Tongue (tissue), 3 donors: ENCODE measurements at places on chromosomes 3 and 15.

DNA sequence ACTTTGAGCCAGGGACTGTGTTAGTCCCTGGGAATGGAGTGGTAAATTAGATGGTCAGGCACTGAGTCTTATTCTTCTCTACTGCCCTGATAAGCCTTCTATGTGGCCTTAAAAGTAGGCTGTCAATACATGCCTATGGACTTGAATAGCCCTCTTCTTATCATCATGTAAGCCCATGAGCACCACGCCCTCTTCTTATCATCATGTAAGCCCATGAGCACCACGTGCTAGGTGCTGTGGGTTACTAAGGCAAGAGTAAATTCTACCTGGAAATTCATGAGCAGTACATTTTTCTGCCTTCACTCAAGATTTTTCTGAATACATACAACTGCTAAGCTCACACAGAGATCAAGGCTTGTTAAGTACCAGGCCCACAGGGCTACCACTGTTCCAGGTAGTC is 68.5 kb downstream of the DHX30 start:
- no peak for DNase-seq

- DNase-seq: no peak
Observed at GRCh38 chr3:75687323-75687722, 23.2 kb downstream of the FRG2C start.

GRCh38 chr15:74345051-74345450 is 22.4 kb downstream of the CYP11A1 start:
- DNase-seq: no peak

DNA sequence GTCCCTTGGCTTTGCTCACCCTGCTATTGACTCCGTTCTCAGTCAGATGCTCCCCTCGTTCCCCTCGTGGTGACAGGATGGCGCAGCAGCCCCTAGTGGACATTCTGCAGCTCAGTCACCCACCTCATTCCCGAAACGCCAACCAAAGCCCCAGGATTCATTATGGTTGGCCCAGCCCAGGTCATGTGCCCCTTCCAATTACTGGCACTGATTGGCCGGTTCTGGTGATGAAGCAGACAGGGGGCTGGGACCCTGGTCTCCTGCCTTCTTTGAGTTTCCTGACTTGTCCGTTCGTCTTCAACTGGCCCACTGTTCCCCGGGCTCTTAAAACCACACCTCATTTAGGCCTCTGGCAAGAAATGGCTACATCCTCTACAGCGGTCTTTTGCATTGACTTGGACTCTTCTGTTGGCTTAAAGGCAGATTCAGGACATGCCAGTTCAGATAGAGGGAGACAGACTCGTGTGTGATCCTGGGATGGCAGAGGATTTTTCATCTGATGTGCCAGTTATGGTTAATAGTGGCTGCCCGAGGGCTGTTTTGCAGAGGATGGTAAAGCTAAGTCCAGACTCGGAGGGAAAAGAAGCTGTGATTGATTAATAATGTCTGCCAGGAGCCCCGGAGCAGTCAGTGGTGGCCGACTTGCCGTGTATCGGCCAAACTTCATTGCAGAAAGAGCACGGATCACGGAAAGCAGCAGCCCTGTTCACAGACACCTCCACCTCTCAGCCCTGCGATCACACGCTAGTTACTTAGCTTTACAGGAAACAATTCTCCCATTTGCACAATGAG is 37.8 kb downstream of the LSM3 start:
- peak; percentile 97 for DNase-seq

- DNase-seq: no peak
Observed at GRCh38 chr3:154469585-154469984, 39.6 kb upstream of the GPR149 start.

DNA sequence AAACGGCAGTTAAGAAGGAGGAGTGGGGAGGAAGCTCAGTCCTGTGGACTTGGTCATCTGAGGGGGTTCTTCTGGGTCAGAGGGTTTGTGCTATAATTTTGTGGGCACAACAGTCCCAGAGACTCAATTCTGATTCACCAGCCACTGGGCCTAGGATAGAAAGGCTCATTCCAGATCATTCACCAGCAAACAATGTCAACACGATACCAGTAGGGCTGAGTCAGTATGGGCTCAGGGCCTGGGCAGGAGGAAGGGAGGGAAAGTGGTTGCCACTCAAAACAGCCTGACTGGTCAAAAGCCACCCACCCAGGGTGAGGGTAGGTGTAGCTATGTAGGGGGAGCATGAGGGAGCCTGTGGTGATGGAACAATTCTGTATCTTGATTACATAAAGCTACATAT is 86.9 kb upstream of the MEX3B start:
- DNase-seq: no peak

DNA sequence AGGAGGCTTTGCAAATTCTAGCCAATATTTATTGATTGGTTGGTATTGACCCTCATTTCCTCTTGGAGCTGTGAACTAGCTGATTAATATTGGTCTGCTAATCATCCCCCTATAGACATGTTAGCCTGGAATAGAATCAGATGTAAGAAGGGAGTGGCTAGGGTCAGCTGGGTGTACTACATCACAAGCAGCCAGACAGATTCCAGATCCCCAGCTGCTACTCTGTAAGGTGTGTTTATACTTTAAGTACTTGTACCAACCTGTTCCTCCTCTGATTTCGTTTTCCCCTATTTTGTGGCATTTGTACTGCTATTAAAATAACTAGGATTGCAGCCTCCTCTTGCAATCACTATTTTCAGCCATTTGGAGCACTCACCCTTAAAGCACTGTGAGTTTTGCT is 49.9 kb downstream of the PARP15 start:
- peak; percentile 12 for DNase-seq

GRCh38 chr3:30663533-30664241 is 57.3 kb downstream of the TGFBR2 start:
- no peak for DNase-seq

- peak; percentile 45 for DNase-seq
Observed at GRCh38 chr3:155748611-155749365, 3.9 kb upstream of the PLCH1 start.

DNA sequence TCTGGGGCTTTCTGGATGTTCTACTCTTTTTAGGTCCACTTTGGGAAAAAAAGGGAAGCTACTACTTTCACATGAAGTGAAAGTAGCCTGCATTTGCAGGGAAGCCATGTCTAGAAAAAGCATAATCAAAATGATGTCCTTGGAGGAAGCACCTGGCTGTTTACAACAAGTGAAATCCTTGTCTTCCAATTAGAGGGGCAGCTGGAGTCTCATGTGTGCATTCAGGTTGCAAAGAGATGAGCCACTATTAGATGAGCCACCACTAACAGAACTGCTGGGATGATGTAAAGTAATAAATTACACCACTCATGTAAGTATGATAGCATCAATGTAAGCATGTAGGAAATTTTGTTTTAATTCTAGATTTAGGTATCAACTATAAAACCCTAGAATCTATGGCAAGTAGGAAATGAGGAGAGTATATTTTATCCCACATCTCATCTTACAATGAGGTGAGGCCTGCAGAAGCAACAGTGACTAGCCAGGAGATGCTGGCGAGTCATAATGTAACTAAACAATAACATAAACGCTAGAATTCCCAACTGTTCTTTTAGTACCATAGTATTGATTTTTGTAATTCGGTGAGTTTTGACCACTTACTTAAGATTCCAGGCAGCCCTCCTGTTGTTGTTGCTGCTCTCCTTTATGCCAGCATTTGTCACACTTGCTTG is 75.9 kb downstream of the TMEM108 start:
- DNase-seq: no peak
